ENCODE measurements at places on chromosomes 16 and 17.

DNA sequence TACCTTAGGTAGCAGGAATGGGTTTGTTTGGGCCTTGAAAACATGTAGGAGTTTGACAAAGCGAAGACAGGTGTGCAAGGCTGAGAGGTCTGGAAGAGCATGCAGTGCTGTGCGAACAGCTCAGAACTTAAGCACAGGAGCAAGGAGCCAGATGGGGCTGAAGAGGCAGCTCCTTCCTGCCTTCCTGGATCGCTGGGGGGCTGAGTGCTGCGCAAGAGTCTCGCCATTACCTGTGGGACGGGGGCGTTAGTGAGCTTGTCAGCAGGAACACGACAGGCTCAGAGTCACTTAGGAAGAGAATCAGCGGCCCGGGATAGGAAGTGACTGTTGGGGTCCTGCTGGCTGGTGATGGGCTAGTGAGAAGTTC is 464 bp upstream of the MRM1 start:
- DNase-seq: no peak

DNA sequence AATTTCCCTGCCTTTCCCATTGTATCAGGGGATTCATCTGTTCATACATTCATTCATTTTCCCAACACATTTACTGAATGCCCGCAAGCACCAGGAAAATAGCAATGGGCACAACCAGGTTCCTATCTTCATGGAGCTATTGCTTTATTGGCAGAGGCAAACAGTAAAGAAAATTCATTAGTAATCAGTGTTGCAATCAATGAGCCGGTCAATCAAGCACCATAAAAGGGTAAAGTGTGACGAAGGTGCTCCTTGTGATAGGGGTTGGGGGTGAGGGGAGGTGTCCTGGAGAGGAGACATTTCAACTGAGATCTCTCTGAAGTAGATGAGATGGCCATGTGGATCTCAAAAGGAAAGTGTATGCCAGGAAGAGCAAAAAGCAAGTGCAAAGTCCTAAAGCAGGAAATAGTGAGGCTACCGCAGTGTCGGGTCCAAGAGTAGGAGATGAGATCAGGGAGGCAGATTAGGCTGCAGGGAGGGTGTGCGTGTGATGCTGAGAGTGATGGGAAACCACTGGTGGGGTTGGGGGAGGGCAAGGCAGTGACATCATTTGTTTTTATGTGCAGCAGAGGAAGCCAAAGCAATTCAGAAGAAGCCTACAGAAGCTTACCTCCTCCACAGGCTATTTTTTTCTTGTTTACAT is 28.4 kb downstream of the CDH13 start:
- DNase-seq: peak; percentile 59

DNA sequence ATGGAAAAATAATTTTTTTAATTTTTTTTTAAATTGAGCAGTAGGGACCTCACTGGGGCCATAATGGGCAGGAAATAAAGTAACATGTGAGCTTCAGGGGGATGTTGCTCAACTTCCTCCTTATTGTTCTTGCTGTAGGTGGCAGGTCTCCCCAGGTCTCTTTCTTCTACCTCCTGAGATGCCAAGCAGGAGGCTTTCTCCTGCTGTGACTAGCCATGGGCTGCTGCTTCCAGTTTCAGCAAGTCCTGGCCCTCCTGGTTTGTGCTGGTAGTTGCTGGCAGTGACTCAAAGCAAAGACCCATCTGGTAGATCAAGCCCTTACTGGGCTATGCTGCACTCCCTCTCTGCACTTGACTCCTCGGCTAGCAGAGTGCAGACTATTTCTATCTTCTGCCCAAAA is 2.3 kb downstream of the DPEP2NB start:
- DNase-seq: no peak

- peak; percentile 37 for DNase-seq
These were observed 47.5 kb downstream of the HAPSTR1 start for GRCh38 chr16:9138731-9139501.

DNA sequence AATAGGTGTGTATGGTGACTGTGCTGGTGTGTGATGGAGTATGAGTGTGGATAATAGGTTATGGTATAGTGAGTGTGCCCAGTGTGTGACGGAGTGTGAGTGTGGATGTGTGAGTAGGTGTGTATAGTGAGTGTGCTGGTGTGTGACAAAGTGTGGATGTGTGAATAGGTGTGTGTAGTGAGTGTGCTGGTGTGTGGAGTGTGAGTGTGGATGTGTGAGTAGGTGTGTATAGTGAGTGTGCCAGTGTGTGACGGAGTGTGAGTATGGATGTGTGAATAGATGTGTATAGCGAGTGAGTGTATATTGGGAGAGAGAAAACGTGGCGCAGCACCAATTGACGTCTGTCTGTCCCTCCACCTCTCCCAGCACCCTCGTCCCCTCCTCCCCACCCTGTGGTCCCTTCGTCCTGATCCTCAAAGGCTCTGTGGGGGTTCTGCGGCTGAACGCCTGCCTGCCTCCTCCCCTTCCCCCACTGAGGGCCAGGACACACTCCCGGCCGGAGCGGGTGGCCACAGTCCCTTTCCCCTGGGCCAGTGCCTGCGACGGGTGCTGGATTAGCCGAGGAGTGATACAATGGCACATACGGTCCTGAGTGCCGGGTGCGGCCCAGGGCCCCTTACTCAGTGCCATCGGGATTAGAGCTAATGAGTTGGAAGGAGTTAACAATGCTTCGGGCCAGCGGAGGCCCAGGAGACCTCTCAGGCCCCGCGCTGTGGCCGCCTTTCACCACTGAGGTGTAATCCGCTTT is 160.0 kb downstream of the MRM1 start:
- DNase-seq: no peak

DNA sequence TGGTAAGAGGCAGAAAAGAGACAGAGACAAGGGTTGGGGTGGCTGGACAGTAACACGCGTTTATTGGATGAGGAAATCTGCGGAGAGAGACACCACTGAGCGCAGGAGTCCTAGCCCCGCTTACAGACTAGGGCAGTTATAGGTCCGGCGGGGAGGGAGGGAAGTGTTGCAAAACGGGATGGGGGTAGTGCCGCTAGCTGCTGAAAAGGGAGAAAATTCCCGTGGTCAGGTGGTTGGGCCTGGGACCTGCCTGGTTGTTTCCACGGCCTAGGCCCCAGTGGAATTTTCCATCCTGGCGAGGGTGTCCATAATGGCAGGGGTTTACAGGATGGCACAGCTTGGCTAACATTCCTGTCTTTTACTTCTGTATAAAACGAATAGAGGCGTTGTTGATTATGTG is 5.5 kb upstream of the CPHXL2 start:
- DNase-seq: no peak

GRCh38 chr16:13039526-13039925 is 138.1 kb downstream of the SHISA9 start:
- DNase-seq: no peak

DNA sequence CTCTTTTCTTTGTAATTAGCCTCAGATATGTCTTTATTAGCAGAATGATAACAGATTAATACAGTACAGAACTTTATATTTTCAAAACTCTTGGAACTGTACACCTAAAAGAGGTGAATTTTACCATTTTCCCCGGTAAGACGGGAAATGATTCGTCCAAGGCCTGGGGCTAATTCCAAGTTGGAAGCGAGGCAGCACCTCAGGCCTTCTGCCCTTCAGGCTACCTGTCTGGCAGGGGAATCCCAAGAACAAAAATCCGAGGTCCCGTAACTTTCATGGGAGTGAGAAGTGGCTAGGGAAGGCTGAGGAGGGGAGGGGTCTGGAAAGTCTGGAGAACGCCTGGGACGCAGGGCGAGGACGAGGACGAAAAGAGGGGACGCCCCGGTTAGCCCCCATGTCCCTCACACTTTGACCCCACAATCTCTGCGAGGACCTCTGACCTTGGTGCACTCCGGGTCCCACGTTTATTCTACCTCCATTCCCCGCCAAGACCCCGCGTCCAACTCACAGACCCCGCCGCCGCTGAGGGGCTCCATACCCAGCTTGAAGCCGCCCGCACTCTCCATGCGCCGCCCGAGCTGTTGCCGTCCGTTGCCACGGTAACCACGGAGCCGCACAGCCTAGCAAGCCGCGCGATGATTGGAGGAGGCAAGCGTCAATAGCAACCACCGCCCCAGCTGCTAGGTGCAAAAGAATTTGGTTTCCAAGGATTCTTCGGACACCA is at the start of gene HYDIN:
HYDIN (minus strand) TSS at position 601 of the 724 bp plus-strand sequence. CDS start 43,827 bp downstream, outside the sequence.
- DNase-seq: no peak

- DNase-seq: no peak
These were observed 169.1 kb downstream of the HS3ST3B1 start for GRCh38 chr17:14469971-14470370.
